ENCODE measurements at places on chromosomes 6 and 20.

- no peak for DNase-seq
These were observed 178.2 kb upstream of the CST7 start for GRCh38 chr20:24770628-24771541.

DNA sequence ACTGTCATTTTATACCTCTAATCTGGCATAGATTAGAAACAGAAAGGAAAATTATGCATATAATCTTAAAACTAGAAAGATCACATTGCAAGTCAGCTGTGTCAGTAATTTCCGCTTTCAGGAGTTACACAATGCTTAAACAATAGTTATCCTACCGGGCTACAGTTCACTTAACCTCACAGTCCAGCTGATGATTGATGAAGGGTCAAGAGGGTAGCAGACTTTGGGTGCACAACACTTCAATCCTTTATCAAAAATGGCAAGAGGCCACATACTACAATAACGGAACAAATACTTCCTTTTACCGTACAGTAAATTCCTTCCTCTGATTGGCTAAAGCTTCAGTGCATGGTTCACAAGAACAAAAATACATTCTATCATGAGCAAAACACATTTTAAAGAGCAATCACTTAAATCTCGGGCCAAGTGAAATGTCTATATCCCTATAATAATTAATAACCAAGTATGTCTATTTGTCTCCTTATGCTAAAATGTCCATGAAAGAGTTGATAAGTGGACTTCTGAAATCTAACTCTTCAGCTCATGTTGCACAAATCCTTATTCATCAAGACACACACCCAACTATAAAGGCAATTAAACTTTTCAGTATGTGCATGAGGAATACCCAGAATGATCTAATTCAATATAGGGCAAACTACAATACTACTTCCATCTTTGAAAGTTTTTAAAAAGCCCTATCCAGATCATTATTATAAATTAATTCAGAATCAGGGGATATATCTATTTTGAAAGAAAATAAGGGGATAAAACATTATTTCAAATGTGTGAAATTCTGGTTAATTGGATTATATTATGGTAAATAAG is 76.8 kb downstream of the HIVEP2 start:
- no peak for DNase-seq

DNA sequence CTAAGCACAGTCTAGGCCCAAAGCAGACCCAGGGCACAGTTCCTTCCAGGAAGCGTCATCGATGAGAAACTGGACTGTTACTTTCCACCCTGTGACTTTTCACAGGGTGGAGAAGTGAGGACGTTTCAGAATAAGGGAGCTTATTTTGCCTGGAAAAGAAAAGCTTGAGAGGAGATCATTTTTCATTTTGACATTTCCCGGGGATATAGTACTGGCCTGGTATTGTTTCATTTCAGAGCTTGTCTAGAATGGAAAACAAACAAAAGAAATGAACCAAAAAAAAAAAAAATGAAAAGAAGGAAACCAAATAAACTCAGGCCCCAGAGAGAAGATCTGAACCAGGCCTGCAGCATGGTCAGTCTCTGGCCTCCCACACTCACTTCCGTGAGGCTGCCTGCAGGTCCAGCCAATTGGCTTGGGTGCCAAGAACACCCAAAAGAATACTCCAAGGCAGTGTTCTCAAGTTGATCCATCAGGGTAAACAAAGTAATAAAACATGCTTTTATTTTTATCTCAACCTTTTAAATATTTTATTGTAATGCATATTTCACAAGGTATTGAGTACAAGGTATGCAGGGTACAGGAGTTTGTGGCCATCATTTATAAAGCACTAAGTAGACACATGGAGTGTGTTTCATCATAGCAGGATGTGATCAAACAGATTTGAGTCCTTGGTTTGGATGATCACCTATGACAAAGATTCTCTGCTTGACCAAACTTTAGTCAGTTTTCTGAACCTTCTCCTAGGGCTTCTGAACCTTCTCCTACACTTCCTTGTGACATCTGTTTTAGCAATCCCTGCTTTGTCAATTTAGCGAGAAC is 176.9 kb upstream of the GGTLC1 start:
- no peak for DNase-seq

GRCh38 chr6:40328386-40328985 is 258.7 kb downstream of the LRFN2 start:
- DNase-seq = no peak

- no peak for DNase-seq
These were observed 400.0 kb downstream of the CD83 start for GRCh38 chr6:14517516-14518105.

DNA sequence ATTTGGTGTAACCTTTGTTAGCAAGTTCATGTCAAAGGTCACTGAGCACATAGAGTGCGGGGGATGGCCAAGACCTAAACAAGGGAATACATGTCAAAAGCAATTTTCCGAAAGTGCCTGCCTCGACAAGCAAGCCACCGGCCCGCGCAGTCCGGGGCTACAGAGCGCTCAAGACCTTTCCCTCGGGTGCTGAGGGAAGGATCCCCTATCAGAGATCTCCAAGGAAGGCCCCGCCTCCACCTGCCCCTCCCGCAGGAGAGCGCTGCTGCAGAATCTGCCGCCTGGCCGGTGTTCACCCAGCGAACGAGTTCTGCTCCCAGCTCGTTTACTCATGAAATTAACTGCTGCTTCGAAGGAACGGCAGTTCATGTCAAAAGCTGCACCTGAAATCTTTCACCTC is 252.7 kb downstream of the BMP7 start:
- DNase-seq = no peak

- no peak for DNase-seq
These were observed 64.5 kb downstream of the IPCEF1 start for GRCh38 chr6:154292066-154292465.

- DNase-seq = no peak
These were observed 14.2 kb downstream of the GFOD1 start for GRCh38 chr6:13472976-13473767.

DNA sequence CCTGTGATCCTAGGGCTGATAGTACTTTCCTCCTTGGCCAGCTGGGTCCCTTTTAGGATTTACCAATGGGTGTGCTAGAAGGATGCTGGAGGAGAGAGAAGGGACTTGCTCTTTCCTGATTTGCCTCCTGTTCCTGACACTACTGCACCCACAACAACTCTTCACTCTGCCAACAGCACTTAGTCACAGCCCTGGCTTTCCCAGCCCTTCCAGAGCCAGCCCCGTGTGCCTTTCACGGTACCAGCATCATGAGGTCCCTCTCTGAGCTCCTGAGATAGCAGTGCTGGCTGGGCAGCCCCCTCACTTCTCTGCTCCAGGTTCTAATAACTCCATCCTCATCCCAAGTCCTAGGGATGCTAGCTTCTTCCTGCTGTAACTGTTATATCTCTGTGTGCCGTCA is 80.9 kb downstream of the DNAH8 start:
- no peak for DNase-seq

DNA sequence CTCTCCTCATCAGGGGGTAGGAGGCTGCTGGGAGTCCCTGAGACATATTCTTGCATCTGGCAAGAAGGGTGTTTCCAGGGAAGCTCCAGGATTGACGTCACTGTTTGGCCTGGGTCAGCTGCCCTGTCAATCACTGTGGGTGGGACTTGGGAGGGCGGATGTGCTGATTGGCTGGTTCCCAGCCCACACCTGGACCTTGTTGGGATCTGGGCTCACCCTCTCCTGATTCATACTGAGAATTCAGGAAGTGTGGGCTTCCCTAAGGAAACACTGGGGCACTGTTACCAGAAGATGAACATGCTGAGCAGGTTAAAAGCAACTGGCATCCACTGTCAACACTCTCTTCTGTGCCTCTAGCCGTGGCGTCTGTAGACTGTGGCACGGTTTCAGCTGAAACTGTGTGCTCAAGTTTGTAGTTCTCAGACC is 36.5 kb downstream of the CDH26 start:
- no peak for DNase-seq

DNA sequence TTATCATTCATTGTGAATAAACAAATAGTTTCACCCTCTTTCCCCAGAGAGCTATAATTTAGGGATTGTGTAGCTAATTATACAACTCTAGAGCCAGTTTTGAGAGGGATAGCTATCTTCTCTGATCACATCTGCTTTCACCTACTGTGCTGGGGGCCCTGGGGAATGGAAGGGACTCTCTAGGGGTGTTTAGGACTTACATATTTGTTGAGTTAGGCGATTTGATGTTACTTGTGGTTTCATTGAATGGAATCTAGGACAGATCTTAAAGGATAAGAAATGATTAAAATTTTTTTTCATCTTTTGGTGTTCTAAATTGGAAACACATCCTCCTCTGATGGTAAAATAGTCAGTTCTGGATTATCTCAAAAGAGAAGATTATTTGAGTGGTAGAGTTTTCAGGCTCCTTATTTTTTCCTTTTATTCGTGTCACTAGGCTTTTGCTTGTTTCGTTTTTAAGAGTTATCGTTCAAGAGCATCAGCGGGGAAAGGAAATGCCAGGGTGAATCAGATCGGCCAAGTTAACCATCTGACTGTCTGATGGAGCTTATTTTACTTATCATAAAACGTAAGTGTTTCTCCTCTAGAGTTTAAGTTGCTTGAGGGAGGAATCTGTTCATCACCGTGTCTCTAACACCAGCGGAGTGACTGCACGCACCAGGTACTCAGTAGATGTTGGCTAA is 236.7 kb downstream of the FARS2 start:
- DNase-seq = no peak

GRCh38 chr6:38239719-38240451 is 399.8 kb downstream of the BTBD9 start:
- DNase-seq = no peak

DNA sequence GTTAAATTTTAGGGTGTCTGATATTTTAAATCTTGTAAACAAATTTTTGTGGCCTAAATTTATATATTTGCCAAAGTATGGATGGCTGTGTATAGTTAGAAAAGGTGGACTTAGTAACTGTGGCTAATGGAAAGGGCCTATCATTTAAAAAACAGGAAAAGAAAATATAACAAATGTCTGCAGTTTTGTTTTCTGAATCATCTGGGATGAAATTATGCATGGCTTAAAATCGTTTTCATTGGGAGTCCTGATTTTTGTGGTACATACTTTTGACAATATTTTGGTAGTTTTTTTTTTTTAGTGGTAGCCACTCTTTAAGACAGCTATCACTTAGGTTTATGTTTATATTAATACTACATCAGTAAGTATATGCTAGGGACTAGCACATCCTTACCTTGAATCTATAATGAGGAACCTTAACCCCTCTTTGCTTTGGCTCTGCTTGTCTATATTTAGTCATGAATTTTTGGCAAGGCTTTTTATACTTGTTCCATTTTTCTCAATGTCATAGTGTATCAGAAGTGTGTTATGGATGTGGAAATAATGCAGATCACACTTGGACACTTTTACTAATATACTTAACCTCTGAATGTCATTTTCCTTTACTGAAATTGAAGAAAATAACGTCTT is 5.6 kb downstream of the ARID1B start:
- no peak for DNase-seq

- DNase-seq = no peak
These were observed 267.6 kb upstream of the SGK1 start for GRCh38 chr6:134585517-134585873.

- no peak for DNase-seq
These were observed 169.9 kb downstream of the BCAS1 start for GRCh38 chr20:53900380-53900999.
